ENCODE measurements at places on chromosomes 7 and 10.
A peak's percentile ranks its signal among the peaks of the same experiment; 100 is the strongest.

DNA sequence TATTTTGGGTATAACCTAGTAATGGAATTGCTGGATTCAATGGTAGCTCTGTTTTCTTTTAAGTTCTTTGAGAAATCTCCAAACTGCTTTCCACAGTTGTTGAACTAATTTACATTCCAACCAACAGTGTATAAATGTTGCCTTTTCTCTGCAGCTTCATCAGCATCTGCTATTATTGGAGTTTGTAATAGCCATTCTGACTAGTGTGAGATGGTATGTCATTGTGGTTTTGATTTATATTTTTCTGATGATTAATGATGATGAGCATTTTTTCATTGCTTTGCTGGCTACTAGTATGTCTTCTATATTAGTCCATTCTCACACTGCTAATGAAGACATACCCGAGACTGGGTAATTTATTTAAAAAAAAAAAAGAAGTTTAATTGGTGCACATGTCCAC is 248.6 kb upstream of the MAGI2 start:
- DNase-seq: no peak

GRCh38 chr7:10889266-10889898 is 84.3 kb upstream of the PHF14 start:
- DNase-seq: peak; percentile 9

DNA sequence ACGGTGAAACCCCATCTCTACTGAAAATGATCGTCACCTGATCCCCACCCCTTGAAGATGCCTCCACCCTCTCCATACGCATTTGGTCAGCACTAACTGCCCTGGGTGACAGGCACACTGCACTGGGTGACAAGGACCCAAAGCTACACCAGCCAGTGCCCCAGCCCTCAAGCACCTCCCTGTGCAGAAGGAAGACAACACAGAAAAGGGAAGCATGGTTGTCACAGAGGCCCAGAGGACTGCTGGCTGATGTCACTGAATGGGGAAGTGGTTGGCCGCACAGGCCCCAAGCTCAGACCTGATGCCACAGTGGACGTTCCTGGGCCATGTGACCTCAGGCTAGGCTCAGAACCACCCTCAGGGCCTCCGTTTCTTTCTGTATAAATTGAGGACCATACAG is 4.2 kb upstream of the PILRA start:
- DNase-seq: no peak

DNA sequence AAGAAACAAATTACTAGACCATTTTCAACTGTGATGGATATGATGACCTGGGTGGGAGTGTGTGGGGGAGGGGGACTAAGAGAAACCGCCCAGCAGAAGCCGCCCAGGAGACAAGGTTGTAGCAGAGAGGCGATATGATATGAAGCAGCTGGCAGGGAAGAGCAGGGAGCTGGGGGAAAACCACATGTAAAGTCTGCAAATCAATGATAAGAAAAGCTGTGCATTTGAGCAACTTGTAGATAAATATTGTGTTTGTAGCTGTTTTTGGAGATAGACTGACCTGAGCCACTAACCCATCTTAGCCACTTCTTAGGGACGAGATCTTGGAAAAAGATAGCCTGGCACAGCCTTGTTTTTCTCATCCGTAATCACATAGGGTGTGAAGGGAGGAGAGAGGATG is 252.6 kb downstream of the SEC23IP start:
- DNase-seq: no peak
